ENCODE measurements at places on chromosomes 16 and 17.

GRCh38 chr17:41284546-41284945 lies 9.0 kb downstream of the KRTAP9-7 start:
- no peak overlapping the region for H3K4me3 ChIP-seq
- no peaks in the 10 kb centered on the region for H3K36me3 ChIP-seq
- H3K4me1 ChIP-seq: no peaks in the 10 kb centered on the region
- no peak overlapping the region for H3K27ac ChIP-seq
- peaks cover 20% of the 10 kb centered on the region for H3K27me3 ChIP-seq

DNA sequence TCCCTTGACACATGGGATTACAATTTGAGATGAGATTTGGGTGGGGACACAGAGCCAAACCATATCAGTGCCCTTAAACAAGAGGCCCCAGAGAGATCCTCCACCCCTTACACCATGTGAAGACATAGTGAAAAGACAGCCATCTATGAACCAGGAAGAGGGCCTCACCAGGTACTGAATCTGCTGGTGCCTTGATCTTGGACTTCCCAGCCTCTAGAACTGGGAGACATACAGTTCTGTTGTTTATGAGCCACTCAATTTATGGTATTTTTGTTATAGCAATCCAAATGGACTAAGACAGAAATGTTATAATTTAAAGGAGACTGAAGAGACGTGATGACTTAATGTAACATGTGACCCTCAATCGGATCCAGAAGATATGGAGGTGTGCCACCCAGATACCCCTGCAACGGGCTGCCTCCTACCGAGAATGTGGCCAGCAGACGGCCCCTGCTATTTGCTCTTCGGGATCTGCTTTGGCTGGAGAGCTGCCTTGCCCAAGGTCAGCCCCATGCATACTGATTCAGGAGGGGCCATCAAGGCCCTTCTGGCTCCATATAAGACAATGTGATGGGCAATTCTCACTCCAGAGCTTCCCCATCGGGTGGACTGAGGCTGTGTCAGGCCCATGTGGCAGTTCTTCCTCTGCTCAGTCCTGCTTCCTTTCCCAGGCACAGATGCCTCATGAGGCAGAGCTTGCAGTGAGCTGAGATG lies 80.6 kb downstream of the NETO2 start:
- H3K36me3 ChIP-seq: no peaks in the 10 kb centered on the region
- no peak overlapping the region for H3K4me3 ChIP-seq

- no peaks in the 10 kb centered on the region for H3K4me1 ChIP-seq
- no peak overlapping the region for H3K4me3 ChIP-seq
- no peaks in the 10 kb centered on the region for H3K27me3 ChIP-seq
These were observed 100.1 kb downstream of the TMEM100 start for GRCh38 chr17:55622547-55622946.

GRCh38 chr16:22970209-22970865 lies 156.4 kb downstream of the HS3ST2 start:
- no peaks in the 10 kb centered on the region for H3K4me1 ChIP-seq
- H3K36me3 ChIP-seq: no peaks in the 10 kb centered on the region
- ATAC-seq: no peak
- H3K4me3 ChIP-seq: no peak overlapping the region

All from gastroesophageal sphincter (tissue), 4 donors.